CD4-positive, alpha-beta T cell treated with Interferon alpha-2 for 1 hour (primary cell): ENCODE measurements at places on chromosomes 3 and 15.

- no peak for DNase-seq
Measured at GRCh38 chr3:169122416-169122815, 541.1 kb downstream of the MECOM start.

- DNase-seq: no peak
Measured at GRCh38 chr3:8550611-8551010, 49.0 kb downstream of the LMCD1 start.

- no peak for DNase-seq
Measured at GRCh38 chr3:32401126-32401525, 9.5 kb downstream of the CMTM7 start.

DNA sequence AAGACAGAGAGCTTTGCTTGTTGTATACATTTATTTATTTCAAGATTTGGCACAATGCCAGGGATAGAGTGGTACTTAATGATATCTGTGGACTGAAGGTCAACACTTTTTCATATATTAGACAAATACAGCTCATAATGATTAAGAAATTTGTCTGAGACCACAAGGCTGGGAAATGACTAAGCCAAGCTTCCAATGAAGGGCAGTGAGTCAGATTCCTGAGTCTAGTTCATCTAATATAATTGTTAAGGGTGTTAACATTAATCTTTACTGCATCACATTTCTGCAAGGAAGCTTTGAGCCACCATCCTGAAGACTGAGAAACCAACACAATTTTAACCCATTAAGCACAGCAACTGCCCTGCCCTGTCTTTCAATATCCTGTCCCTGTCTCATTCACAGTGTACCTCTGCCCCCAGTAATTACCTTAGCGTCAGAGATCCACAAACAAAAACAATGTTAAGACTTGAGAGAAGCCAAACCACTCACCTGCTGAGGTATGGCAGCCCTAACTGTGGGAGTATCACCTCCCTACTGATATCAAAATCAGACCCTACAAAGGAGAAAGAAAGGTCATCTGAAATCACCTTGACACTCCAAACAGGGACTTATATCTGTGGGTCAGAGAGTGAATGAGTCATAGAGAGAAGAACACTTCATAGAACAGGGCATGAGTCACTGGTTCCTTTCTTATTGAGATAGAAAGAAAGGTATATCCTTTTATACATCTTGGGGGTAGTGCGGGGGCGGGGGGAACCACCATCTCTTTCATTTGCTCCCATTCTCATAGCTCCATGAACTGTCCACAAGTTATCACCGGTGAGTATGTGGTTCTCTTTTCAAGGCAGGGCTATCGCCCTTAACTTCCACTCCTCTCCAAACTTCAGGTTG lies 74.7 kb downstream of the MAGI1 start:
- DNase-seq: no peak

DNA sequence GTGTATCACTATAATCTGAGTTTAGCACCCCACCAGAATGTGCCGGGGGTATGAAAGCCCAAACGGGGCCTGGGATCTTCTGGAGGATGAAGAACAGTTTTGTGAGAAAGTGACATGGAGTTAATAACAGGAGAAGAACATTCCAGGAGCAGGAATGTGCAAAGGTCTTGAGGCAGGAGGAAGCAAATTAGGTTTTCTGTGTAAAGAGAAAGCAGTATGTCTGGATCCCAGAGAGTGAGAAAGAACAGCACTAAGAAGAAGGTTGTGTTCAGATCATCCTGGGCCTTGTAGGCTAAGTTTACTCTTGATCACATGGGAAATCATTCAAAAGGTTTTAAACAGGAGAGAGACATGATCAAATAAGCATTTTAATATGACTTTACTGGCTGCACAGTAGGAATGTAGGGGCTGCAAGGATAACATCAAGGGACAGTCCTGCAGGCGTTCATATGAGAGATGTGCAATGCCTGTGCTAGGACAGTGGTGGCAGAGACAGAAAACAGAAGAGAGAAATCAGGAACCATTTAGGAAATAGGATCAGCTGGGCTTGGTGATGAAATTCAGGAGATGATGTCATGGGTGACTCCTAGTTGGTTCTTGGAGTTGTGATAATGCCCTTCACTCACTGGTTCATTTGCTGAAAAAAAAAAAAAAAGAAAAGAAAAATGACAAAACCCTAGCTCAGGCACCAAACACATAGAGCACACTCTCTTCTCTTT lies 113.5 kb downstream of the TNIK start:
- no peak for DNase-seq

- no peak for DNase-seq
Measured at GRCh38 chr3:167487556-167487955, 13.7 kb upstream of the SERPINI2 start.

GRCh38 chr15:65101891-65102708 lies 12.9 kb downstream of the UBAP1L start:
- no peak for DNase-seq

DNA sequence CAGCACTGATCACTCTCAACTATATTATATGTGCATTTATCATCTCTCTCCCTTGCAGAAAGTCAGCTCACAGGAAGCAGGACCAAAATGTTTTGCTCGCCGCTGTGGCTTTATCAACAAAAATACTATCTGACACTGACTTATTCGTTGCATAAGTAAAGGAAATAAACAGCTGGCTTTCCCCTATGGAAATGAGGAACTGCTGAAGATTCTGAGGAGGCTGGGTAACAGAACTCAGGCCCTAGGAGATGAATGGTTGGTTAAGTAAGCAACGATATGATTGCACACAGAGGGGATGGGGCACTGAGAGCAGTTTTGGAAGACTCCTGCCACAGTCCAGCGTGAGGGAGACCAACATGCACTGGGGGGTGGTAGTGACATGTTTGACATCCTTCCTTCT lies 181.1 kb downstream of the STT3B start:
- no peak for DNase-seq

GRCh38 chr15:29670998-29671981 lies 151.0 kb downstream of the TJP1 start:
- DNase-seq: no peak

DNA sequence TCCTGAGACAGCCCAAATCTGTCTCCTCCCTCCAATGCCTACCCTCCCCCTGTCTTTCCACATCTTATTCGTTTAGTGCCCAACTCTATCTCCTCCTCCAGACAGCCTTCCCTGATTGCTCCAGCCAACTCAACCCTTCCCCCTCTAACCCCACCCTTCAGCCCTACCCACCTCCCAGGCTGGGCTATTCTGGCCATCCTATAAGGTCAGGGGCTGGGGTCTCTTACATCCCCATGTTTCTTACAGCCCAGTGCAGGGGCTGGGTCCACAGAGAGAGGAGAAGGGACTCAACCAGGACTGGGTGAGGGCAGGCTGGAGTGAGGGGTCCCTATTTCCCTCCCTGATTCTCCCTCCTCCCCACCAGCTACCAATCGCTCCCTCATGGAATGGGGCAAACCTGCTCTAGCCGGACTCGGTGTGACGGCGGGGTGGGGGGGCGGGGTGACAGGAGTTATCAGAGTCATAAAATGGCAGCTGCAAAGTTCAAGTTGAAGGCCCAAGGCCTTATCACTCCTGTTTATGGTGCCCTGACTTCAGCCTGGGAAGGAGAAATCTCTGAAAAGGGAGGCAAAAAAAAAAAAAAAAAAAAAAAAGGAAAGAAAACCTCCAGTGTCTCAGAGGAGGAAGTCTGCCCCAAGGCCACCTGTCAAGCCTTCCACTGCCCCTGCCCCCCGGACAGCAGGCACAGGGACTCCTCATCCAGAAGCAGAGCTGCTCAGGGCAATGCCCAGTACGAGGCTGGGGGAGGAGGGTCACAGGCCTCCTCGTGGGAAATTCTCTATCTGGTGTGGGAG lies 2.1 kb downstream of the VIPR1 start:
- no peak for DNase-seq

- no peak for DNase-seq
Measured at GRCh38 chr3:153001210-153002078, 160.6 kb upstream of the RAP2B start.
